Naive thymus-derived CD4-positive, alpha-beta T cell (primary cell): ENCODE measurements at places on chromosomes 1 and 21. TPM values are rescaled to one million over a fixed set of nuclear protein-coding genes. Genes with fewer than 3 reads are reported as not detected.

The ARHGEF16 gene
- 0.16 TPM for total RNA-seq

The AMY1C gene
- total RNA-seq, result not detected

The REN gene
- total RNA-seq, result not detected

The ACOT11 gene
- 0.54 TPM for total RNA-seq

The OR4F29 gene
- not detected for total RNA-seq

DNA sequence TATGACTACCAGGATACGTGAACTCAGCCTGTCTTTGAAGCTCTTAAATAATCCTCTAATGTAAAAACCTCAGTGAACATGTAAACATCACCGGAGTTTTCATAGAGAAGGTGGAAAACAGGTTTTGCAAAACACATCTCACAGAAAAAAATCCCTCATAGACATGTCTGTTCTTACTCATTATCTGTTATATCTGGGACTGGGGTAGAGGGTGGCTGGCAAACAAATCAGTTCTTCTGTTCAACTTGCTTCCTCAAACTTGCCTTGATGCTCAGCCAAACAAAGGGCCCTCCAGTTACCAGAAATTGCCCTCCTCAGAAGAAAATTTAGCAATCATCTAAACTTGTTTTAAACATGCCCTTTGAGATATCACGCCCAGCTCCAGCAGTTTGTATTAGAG, 66.1 kb upstream of the CXADR start:
- DNase-seq, result no peak

DNA sequence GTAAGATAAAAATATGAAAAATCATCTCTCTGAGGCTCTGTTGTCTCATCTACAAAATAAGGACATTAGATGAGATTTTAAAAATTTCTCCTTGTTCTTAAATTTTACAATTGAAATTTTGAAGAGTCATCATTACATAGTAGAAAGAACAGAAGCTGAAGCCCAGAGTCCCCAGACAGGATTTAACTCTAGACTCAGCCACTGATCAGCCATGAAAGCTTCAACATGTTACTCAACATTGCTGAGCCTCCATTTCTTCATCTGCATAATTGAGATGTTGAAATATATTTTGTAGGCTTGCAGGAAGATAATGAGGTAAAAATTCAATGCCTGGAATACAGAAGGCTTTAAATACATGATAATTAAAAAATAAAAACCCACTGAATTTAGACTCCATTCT, 633.3 kb downstream of the LMO4 start:
- no peak for DNase-seq
